ENCODE measurements at places on chromosomes 2 and 18.

DNA sequence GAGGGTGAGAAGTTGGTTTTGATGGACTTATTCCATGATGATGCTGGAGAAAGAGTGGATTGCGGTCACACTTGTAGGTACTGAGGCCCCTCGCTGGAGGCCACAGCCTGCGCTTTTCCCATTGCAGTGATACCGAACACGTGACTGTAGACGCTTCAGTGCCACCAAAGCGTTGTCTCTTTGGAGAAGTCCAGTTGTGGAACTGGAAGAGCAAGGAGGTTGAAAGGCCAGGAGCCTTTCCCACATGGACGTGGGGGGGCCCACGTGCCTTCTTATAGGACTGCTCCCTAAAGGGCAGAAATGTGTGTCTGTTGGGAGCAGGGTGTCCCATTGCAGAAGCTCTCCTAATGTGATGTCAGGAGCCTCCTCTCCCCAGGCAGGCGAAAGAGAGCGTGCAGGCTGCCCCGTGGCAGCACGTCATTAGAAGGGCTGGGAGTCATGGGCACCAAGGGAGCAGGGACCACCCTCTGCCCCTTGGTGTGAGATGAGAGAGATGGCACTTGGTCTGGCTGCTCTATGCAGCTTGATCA lies 31.5 kb downstream of the LPIN1 start:
- DNase-seq: no peak

DNA sequence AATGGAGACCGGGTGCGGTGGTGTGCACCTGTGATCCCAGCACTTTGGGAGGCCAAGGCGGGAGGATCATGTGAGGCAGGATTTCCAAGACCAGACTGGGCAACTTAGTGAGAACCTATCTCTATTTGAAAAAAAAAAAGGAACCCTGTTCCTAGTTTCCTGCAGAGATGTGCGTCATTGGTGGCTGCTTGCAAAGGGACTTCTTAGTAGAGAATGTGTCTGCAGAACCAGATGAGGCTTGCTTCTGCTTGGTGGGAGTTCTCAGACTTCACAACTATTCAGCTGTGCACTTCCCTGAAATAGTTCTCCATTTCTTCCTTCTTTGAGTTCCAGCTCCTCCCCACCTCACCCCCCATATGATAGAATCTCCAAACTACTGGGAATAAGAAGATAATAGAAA lies 22.3 kb downstream of the ZCCHC2 start:
- DNase-seq: no peak

GRCh38 chr2:158095269-158095668 lies 6.4 kb upstream of the UPP2 start:
- no peak for DNase-seq

DNA sequence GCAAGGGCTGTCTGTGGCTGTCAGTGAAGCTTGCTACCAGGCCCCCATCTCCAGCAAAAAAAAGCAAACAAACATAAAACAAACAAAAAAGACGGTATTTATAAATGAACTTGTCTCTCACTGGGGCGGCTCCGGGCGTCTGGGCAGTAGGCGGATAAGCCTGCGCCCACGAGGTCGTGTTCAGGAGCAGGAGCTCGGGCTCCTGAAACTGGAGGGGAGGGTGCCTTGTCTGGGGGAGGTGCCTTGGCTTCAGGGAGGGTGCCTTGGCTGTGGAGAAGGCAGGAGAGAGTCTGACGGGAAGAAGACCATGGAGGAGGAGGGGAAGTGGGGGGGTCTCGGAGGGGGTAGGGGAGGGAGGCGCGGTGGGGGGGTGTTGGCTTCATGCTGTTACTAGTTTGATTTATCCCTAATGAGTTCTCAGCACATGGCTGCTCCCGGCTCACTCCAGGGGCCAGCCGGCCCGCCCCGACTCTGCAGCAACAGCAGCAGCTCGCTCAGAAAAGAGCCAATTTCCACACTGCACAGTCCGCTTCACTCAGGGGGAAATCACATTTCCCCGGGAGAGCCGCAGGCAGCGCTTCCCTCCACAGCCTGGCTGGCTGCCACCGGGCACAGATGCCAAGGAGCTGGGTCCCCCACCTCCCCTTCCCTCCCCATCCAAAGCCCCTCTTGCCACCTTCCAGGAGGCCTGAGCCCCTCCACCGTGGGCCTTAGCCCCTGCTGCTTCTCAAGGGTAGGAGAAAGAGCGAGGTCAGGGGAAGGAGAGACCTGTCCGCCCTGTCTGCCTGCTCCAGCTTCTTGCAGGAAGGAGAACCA lies 38.7 kb downstream of the PSD4 start:
- DNase-seq: no peak

DNA sequence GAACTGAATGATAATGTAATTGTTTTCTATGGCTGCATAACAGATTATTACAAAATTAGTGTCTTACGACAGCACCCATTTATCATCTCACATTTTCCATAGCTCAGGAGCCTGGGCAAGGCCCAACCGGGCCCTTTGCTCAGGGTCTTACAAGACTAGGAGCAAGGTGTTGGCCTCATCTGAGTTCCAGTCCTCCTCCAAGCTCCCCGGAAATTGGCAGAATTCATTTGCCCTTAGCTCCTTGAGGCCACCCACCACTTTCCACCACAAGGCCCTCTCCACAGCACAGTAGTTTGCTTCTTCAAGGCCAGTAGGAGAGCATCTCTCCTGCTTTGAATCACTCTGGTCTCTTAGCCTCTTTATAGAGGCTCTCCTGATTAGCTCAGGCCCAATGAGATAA lies 89.2 kb upstream of the SALL3 start:
- DNase-seq: no peak

DNA sequence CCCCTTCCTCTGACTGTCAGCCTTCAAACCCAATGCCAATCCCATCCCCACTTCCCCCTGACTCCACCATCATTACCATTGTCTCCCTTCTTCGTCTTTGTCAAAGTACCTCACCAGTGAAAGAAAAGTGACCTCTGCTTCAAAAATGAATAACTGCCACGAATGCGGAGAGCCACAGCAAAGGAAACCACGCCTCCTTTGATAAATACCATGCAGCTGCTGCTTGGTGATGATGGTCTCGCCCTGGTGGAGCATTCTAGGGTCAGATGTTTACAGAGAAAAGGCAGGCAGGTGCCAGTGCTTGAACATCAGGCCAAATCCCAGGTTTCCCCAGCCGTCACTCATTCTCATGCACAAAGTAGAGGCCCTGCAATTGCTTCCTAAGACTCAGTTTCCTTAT lies 162.2 kb downstream of the BCL11A start:
- no peak for DNase-seq

DNA sequence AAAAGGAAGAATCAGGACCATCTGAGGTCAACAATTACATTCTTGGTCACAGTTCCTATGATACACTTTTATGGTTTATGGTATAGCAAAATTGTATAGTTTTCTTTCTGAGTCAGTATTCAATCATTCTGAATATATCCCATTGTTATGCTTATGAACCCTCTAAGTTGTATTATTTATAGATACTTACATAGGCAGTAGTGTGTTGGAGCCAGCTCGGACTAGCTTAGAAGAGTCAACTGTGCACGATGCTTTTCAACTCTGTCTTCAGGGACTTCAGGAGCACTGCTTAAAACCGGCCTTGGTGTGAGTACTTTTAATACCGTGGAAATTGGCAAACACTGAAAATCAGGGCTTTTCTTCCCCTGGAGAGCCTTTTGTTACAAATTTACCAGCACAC lies 215.7 kb downstream of the IKZF2 start:
- no peak for DNase-seq

DNA sequence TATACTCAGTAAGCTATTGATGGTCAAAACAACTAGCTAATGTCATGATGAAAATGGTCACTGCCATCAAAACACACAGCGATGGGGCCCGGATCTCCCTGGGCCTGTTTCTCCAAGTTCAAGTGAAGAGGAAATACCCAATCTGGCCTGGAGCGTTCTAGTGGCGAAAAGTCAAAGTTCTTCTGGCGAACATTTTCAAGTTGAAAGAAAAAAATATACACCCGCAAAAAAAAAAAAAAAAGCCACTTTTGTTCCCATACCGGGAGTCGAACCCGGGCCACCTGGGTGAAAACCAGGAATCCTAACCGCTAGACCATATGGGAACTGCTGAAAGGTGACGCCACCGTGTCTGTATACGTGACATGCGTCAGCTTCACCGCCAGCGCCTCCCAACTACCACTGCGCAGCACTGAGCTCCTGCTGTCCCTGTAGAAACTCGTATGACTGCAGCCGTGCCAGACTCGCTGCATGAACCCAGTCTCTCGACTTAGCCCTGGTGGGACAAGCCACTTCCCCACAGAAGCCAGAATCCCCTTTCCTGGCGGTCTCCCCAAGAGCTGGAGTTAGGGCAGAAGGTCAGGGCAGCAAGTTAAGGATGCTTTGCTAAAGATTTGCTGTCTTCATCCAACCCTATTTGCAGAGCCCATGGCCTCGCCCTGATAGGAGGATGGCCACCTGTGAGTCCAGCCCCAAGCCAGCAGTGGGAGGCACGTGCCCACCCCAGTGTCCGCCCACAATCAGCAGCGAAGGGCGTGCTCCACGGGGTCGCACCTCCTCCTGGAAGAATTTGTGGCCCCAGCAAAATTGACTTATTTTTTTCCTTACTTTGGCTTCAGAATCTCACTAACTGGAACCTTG lies 5.6 kb upstream of the IMP4 start:
- DNase-seq: no peak

GRCh38 chr2:222447131-222447530 lies 22.8 kb downstream of the SGPP2 start:
- no peak for DNase-seq

GRCh38 chr2:157463002-157463401 lies 19.1 kb upstream of the CYTIP start:
- DNase-seq: no peak

DNA sequence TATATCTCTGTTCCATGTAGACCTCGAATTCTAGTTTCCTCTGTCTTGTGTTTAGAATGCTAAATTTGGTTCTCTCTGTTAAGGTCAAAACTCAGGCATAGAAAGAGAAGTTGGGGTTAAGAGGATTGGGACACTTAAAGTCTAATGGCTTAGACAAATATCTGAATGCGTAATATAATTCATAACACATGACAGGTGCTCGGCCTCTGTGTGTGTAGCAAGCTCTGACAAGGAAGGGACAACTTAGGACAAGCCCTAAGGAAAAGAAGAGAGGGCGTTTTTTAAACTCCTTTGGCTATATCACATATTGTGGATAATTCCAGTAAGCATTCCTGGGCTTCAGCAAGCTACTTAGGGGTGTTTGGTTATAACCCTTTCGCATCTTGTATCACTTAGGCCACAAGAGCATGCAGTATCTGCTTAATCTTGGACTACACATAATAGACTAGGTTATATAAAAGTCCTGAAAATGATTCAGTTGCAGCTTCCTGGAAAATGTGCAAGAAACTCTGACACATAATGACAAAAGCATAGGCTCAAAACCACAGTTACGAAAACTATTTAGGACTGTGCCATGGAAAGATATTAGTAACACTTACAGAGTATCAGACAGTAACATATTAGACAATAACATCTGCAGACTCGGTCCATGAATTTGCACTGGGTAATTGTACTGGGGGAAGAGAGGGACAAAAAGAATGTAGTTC lies 16.1 kb upstream of the CREB1 start:
- DNase-seq: no peak

DNA sequence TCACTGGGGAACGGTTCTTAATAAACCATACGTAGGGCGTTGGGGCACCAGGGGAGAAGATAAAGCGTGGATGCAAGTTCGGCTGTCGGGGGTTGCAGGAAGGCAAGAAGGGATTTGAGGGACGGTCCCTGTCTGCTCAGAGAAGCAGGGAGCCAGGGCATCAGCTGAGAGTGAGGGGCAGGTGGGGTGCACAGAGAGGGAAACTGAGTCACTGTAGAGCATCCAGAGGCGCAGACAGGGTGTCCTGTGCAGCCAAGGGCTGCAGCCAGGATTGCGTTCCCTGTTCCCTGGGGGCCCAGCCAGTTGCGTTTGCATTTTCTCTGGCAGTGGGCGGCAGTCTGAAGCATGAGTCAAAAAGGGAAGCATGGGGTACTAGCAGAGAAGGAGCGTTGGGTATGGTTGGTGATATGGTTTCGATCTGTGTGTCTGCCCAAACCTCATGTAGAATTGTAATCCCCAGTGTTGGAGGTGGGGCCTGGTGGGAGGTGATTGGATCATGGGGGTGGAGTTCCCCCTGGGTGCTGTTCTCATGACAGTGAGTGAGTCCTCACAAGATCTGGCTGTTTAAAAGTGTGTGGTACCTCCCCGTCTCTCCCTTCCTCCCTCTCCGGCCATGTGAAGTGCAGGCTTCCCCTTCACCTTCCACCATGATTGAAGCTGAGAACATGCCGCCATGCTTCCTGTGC lies 202.9 kb downstream of the NDUFA10 start:
- DNase-seq: no peak

GRCh38 chr2:184154438-184154837 lies 443.9 kb upstream of the ZNF804A start:
- DNase-seq: no peak

- DNase-seq: no peak
Measured at GRCh38 chr2:74228772-74229171, 30.4 kb downstream of the MTHFD2 start.

- DNase-seq: no peak
Measured at GRCh38 chr18:77151772-77152520, 19.4 kb upstream of the MBP start.

GRCh38 chr2:150125708-150126107 lies 361.8 kb downstream of the RND3 start:
- no peak for DNase-seq

- DNase-seq: no peak
Measured at GRCh38 chr2:40202798-40203400, 249.0 kb downstream of the SLC8A1 start.

- DNase-seq: no peak
Measured at GRCh38 chr2:129796225-129796624, 183.2 kb upstream of the RAB6C start.

DNA sequence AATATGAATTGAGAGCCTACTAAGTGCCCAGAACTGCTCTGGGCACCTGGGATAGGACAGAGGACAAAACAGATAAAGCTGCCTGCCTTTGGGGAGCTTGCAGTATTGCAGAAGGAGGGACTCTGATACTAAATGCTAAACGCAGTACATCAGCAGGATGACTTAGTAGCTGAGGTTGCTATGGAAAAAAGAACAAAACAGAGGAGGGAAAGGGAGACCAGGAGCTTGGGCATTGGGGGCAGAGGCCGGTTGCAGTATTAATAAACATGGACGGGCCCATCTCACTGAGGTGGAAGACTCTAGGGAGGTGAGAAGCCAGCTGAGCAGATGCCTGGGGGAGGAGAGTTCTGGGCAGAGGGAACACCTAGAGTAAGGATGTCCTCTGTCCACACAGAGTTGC lies 66.1 kb upstream of the SP3 start:
- DNase-seq: no peak

DNA sequence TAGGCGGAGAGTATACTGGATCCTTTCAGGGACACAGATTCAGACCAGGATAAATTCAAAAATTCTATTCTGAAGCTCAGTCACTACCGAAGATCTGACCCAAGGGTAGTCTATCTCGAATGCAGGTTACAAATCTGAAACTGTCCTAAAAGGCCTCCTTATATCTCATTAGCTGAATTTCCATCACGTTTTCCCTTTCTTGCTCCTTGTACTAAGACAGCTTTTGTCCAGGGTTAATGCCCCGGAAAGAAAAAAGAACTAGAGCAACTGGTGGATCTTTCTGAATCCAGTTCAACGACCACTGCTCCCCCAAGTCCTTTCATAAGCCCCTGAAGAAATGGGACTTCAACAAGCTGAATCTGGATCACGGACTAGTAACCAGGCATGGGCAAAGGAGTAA lies 97.5 kb upstream of the CCDC85A start:
- no peak for DNase-seq
